ENCODE measurements at places on chromosomes 11 and 22.

DNA sequence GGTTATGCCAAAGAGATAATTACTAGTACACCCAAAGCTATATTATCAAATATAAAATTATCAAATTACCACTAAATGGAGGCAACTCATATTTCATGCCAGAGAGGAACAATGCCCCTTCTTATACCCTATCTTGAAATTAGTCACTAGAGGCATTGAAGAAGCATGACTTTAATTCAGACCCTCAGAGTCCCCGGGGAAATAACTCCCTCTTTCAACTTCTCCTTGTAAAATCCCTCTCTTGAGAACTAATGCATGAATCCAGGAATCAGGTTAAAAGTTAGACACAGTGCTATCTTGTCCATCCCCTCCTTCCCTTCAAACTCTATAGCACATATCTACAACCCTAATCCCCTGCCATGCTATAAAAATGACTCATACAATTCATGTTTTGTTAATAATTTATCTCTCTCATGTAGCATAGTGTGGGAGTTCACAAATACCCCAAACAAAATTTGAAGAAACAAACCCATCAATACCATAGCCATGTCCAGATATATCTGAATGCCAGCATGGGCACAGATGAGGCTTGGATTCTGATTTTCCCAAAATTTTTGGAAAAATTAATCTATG lies 665.4 kb downstream of the KCNA4 start:
- no peak for DNase-seq

DNA sequence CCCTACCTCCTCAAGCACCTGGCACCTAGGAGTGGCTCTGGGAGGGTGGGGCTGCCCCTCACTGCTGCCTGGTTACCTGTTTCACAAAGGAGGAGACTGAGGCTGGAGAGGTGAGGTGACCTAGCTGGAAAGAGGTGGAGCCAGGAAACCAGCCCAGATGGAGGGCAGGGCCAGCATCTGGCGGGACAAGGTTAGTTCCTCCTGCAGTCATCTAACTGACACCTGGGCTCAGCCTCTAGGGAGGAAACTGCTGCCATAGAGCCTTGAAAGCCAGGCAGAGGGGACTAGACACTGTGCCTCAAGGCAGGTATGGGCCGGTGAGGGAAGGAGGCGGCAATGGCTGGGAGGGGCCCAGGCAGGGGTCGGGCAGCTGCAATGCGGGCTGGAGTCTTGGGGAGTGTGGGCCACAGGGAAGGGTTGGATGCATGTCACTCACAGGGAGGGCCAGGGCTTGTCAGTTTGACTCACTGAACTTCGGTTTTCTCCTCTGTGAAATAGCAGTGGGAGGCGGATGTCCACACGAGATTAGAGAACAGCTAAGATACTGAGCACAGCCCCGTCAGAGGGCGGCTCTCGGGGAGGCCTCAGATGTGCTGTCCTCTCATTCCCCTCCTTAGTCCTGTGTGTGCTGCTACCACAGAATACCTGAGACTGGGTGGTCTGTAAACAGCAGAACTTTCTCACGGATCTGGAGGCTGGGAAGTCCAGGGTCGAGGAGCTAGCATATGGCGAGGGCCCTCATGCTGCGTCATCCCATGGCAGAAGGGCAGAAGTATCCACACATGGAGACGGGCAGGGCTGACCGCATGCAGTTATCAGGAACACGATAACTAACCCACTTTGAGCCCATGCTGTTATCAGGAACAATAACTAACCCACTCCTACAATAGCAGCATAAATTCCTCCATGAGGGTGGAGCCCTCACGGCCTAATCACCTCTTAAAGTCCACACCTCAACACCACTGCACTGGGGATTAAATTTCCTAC lies 16.1 kb downstream of the MGAT3 start:
- DNase-seq, result no peak

DNA sequence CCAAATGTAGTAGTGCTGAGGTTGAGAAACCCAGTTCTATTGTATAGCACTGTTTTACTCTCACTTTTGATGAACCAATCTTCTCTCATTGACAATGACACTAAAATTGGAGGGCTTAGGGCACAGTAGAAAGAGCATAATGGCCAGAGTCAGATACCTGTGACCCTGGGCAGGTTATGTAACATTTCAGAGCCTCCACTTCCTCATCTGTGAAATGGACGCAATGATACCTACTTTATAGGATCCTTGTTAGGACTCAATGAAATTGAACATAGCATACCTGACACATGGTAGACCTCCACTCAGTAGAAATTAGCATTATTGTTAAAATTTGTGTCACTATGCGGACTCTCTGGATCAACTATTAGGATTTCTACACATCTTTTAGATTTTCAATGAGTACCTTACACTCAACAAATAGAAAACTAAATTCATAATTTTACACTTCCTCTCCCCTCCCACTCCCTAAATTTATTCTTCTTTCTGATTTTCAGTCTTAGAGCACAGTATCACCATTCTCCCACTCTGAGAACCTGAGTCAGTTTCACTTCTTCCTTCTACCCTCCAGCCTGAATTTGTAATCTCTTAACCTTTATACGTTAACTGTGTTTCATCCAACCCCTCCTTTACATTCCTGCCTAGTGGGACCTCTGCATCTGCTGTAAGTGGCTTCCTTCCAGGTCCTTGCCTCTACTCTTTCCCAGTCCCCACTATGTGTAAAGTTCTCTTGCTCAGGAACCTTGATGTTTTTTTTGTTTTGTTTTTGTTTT lies 78.3 kb downstream of the MICAL2 start:
- DNase-seq, result no peak

- DNase-seq, result peak; percentile 76
Measured at GRCh38 chr11:74783241-74783871, 34.7 kb downstream of the RNF169 start.
